ENCODE measurements at places on chromosomes 7 and 10. TPM values are rescaled to one million over a fixed set of nuclear protein-coding genes. Genes with fewer than 3 reads are reported as not detected.

DNA sequence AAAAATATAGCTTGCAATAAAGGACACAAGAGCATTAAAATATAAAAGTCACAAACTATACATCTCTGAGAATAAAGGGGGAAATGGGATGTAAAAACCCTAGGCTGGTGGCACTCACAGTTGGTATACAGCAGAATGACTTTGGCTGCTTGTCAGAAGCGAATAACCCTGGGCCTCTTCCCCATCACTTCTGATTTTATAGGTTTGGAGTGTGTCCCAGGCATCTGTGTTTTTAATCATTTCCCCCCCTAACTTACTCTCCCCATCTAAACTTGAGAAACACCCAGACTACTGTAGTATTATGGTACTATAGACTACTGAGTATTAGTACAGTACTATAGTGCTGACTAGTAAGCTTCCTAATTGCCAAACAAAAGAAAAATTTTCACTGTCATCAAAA, 1.8 kb upstream of the RPA3 start:
- no peak overlapping the region for H3K27ac ChIP-seq
- H3K4me1 ChIP-seq, result no peaks in the 10 kb centered on the region
- DNase-seq, result no peak
- no peaks in the 10 kb centered on the region for H3K27me3 ChIP-seq
- no peaks in the 10 kb centered on the region for H3K36me3 ChIP-seq

GRCh38 chr10:57015595-57016318, 654.7 kb upstream of the ZWINT start:
- no peaks in the 10 kb centered on the region for H3K36me3 ChIP-seq
- no peak overlapping the region for H3K4me3 ChIP-seq
- no peaks in the 10 kb centered on the region for H3K4me1 ChIP-seq
- no peak overlapping the region for H3K27ac ChIP-seq
- no peak for DNase-seq

DNA sequence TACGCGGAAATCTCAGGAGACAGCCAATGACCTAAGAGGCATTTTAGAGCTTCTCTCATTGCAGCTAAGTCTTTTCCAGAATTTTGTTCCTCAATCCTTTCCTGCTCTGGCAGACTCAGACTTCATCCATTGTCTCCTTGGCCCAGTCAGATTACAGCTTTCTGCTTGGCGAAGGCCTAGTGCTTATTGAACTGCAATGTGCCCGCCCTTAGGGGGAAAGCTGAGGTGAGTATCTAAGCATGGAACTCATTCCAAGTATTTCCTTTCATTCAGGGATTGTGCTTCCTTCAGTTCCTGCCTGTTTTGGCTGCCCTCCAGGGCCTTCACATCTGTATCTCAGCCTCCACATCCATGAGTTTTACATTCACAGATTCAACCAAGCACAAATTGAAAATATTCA, 37.5 kb downstream of the PRLHR start:
- H3K4me1 ChIP-seq, result no peaks in the 10 kb centered on the region
- peaks cover 33% of the 10 kb centered on the region for H3K27me3 ChIP-seq
- DNase-seq, result no peak
- H3K27ac ChIP-seq, result no peak overlapping the region

GRCh38 chr7:102981451-102981850, 68.7 kb downstream of the LRRC17 start:
- no peaks in the 10 kb centered on the region for H3K4me1 ChIP-seq
- no peak overlapping the region for H3K27ac ChIP-seq
- no peak overlapping the region for H3K4me3 ChIP-seq
- DNase-seq, result no peak
- H3K27me3 ChIP-seq, result no peaks in the 10 kb centered on the region

DNA sequence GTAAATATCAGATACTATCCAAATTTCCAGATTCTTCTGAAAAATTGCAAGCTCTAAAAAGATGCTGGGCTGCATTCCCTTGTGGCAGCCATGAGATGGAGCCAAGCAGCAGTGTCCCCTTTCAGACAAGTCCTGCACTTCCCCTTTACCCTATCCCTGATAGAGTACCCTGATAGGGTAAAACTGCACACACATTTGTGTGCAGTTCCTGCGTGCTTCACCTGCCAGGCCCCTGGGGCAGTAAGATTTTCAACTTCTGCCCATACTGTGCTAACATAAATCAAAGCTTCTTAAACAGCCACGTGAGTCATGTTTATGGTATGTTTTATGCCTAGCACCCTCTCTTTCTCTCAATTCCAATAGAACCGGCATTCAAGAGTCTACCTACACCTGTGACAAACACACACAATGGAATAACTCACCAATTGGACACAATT, 52.2 kb downstream of the IFIT5 start:
- no peak for DNase-seq
- no peak overlapping the region for H3K27ac ChIP-seq
- no peaks in the 10 kb centered on the region for H3K27me3 ChIP-seq
- no peaks in the 10 kb centered on the region for H3K4me1 ChIP-seq

GRCh38 chr7:34108165-34108564, 202.8 kb downstream of the BMPER start:
- no peaks in the 10 kb centered on the region for H3K36me3 ChIP-seq
- H3K27me3 ChIP-seq, result no peaks in the 10 kb centered on the region
- no peak for DNase-seq
- no peak overlapping the region for H3K4me3 ChIP-seq
- no peak overlapping the region for H3K27ac ChIP-seq

- no peaks in the 10 kb centered on the region for H3K4me1 ChIP-seq
- no peak for DNase-seq
- H3K27me3 ChIP-seq, result no peaks in the 10 kb centered on the region
- H3K4me3 ChIP-seq, result no peak overlapping the region
Measured at GRCh38 chr7:4162884-4163564, 519.1 kb upstream of the FOXK1 start.

GRCh38 chr10:100009283-100009792, 409 bp downstream of the DNMBP start:
- no peak overlapping the region for H3K27ac ChIP-seq
- no peaks in the 10 kb centered on the region for H3K27me3 ChIP-seq
- no peaks in the 10 kb centered on the region for H3K36me3 ChIP-seq
- H3K4me1 ChIP-seq, result peaks cover 13% of the 10 kb centered on the region

- no peak for DNase-seq
- H3K36me3 ChIP-seq, result no peaks in the 10 kb centered on the region
- no peak overlapping the region for H3K4me3 ChIP-seq
Measured at GRCh38 chr7:86448856-86449255, 194.9 kb upstream of the GRM3 start.

NPSR1 gene
- not detected for total RNA-seq

ADIRF gene
- total RNA-seq, result not detected

CSGALNACT2 gene
- 60.9 TPM for total RNA-seq
